Ovary (tissue), 10 donors: ENCODE measurements at places on chromosomes 5 and 9.

DNA sequence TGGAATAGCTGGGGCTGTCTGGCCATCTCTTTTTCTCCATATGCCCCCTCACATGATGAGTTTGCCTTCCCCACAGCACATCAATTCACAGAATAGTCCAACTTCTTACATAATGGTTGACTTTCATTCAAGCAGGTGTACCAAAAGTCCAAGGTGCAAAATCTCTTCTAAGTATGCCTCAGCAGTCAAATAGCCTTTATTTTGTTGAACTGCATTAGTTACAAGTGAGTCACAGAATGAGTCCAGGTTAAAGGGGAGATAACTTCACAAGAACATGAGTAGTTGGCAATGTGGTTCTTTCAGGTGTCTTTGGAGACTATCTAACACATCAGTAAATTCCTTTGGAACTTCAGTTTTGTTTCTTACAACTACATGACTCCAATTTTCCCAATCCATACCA lies 672.5 kb downstream of the PRELID2 start:
- DNase-seq: no peak

DNA sequence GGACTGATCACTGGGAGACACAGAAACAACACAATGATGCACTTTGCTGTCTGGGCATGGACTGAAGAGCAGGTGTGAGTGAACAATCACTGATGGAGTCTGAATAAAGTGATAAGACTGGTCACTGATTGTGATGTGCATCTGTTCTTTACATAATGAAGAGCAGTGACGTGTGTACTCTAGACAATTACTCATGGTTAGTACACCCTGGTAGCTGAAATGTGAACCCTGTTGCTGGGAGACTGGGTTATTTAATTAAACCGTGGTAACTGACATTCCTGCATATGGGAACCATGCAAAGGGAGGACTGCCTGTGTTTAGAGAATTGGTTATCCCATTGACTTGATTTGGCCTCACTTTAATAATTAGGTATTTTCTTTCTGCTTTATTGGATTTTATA lies 202.9 kb downstream of the NR2F1-AS1 start:
- no peak for DNase-seq

GRCh38 chr5:6745706-6746222 lies 32.5 kb downstream of the TENT4A start:
- DNase-seq: no peak

- DNase-seq: no peak
These were observed 474.2 kb upstream of the RIOK2 start for GRCh38 chr5:97657239-97657638.

GRCh38 chr5:175479125-175479881 lies 943 bp downstream of the SFXN1 start:
- peak; percentile 65 for DNase-seq

GRCh38 chr9:2838371-2839000 lies 5.4 kb downstream of the PUM3 start:
- no peak for DNase-seq

DNA sequence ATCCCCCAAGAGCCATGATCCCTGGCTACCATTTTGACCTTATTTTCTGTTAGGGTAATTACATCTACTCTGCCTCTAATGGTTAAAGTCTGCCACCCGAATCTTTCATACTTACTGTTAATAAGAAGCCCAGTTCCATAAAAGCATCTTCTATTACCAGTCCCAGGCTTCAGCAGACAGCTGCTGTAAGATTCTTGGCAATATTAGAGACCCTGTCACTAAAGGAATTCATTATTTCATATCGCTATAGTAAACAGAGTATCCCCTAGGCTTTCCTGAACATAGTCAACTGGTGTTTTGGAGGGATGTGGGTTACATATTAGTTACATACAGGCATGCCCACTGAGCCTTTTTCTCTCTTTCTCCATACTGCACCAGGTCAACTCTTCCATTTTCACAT lies 608.7 kb upstream of the SEMA6A start:
- no peak for DNase-seq

- DNase-seq: no peak
These were observed 160.4 kb downstream of the SIL1 start for GRCh38 chr5:139037732-139038131.

- DNase-seq: no peak
These were observed 4.2 kb downstream of the SIL1 start for GRCh38 chr5:139193928-139194327.

DNA sequence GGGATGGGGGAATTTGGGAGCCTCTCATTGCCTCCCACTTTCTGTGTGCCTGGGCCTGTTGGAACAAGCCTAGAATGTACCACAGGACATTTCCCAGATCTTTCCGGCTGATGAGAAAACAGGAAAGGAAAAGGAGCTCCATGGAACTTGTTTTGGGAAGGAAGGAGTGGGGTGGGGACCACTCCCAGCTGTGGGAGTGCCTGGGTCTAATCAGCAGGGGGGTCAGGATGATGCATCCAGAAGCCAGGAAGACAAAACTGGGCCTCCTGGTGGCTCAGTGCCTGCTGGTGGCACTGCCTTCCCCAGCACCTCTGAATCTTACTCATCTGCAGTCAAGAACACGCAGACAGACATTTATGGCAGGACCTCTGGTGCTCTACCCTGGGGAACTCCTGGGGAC lies 2.8 kb downstream of the SMIM33 start:
- no peak for DNase-seq

GRCh38 chr5:55108661-55109060 lies 6.2 kb downstream of the GZMA start:
- no peak for DNase-seq

- peak; percentile 52 for DNase-seq
These were observed 168.6 kb downstream of the MPDZ start for GRCh38 chr9:13110766-13111417.

DNA sequence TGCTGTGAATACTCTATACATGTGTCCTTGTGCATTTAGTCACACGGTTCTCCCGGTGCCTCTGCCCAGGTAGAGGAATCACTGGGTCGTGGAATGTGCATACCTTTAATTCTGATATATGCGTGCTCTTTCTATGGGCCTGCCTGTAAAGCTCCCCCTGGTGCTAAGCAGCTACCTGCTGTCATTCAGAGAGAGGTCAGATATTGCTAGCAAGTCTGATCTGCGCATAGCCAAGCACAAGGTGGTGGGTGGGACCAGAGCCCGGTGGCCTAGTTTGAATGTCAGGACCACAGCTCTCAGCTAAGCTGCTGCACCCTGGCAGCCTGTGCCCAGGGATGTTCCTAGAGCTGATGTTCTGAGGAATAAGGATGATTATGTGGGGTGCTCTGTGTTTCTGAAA lies 33.4 kb downstream of the TJP2 start:
- no peak for DNase-seq

DNA sequence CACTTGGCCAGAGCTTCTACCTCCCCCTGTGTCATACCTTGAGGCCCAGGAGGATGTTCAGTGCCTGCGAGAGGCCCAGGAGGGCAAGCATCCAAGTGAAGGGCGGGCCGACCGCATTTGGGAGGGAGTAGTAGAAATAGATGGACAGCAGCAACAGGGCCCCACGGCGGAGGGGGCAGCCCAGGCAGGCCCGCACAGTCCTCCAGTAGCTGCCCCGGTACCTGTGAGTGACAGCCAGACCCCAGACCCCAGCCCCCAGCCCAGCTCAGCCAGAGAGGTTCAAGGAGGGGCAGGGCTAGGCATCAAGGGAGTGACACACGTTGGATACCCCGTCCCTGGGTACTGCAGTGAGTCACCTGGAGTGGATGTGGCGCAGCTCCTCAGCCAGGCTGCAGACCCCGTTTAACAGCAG lies 1.4 kb downstream of the STING1 start:
- DNase-seq: peak; percentile 64

- DNase-seq: no peak
These were observed 261.5 kb downstream of the NSG2 start for GRCh38 chr5:174307031-174307408.

GRCh38 chr5:158485604-158486081 lies 614.1 kb downstream of the EBF1 start:
- DNase-seq: no peak

DNA sequence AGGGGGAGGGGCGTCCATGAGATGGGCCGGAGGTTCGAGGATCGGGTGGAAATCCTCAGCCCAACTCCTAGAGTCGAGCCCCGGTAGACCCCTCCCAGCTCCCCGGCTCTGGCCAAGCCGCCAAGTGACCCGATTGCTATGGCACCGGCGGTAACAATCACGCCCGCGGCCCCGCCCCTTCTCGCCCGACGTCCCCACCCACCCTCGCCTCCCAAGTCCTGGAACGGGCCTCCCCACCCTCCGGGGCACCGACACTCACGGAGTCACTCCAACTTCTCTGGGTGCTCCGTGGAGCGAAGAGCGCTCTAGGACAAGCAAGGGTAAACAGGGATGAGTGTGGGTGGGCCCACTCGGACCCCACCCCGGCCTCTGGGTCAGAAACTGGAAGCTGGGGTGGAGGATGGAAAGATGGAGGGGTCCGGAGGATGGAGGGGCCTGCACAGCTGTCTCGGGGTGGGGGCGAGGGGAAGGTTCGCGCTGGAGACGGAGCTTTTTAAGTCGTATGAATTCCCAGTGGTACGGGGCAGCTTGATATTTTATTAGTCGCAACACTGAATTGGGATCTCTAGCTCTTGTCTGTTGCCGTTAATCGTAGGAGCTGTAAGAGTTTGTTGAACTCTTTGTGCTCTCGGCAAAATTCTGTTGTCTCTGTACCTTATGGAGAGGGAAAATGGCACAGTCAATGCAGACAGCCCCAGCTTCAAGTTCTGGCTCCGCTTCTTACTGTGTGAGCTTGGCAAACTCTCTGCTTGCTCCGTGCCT lies at the start of gene SPACA9:
Gene SPACA9, plus strand, starts transcription at position 204 of the 762 bp plus-strand sequence. CDS start 5,050 bp downstream, outside the sequence.
- peak; percentile 84 for DNase-seq

DNA sequence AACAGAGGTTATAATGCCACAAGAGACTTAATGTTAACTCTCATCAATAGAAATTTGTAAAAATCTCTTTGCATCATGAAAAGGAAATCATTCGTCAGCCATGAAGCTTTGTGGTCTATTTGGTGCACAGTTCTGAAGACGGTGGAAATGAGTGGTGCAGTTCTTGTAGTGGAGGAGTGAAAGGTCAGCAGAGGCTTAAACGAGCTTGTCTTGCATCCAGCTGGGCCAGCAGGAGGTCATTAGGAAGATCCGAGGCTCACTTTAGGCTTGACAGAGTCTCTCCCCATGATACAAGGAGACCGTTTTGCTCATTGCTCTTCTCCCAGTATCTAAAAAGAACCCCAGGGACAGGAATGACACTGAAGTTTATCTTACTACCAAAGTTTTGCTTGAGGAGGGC lies 440.8 kb downstream of the BNC2 start:
- DNase-seq: no peak

DNA sequence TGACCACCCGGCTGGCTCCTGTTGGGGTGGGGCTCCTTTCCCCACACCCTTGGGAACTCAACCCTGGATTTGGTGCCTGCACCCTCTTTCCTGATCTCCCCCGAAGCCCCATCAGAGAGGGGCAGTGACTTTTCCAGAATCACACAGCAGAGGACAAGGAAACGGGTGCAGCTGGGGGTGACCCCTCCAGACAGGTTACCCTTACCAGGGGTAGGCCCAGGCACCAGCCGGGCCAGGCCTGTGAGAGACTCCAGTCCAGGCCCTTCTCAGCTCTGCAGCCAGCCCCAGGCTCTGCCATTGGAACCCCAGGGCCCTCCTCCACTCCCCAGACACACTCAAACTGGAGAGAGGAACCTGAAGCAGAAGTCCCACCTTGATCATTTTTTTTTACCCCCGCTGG lies 19.0 kb upstream of the PHYHD1 start:
- no peak for DNase-seq

DNA sequence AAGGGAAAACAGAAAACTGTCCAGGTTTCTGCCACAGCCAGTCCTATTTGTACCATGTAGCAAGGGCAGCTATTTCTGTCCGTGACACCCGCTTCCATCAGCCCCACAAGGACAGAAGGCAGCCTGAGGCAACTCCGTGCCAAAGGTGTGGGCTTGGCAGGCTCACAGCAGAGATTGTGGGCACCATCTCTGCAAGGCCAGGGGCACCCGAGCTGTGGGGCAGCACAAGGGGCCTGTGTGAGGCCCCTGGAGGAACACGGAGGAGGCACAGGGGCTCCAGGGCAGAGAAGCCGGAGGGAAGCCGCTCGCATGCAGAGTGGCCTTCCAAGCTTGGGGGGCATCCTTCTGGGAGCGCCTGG lies 43.5 kb downstream of the COL23A1 start:
- DNase-seq: no peak

GRCh38 chr5:33530183-33531036 lies 89.6 kb downstream of the TARS1 start:
- DNase-seq: no peak

DNA sequence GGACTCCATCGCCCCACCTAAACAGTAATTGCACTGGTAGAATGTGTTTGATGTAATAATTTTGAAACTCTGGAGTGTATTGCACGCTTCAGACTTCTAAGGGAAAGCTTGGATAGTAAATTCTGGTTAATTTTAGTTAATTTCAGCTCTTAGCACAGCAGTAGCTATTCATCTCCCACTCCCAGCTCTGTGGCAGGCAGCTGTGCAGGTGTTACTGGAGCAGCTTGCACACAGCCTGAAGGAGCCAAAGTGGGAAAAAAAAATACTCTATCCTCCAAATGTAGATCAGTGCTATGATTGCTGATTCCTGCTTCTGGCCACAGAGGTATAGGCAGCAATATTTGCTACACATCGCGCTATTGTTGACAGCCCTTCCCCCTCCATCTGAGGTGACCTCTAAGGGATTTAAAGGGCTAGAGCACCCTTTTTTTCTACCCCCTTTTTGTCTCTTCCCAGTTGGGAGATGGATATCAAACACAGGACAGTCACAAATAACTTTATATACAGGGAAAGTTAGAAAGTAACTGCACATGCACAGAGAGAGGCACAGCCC lies 97.4 kb downstream of the KCTD16 start:
- no peak for DNase-seq
